ENCODE measurements at places on chromosomes 5 and 9. TPM values are rescaled to one million over a fixed set of nuclear protein-coding genes. Genes with fewer than 3 reads are reported as not detected.

Gene FBP2
- total RNA-seq = not detected

GRCh38 chr9:99693888-99694287 lies 127.8 kb upstream of the NR4A3 start:
- DNase-seq = no peak

DNA sequence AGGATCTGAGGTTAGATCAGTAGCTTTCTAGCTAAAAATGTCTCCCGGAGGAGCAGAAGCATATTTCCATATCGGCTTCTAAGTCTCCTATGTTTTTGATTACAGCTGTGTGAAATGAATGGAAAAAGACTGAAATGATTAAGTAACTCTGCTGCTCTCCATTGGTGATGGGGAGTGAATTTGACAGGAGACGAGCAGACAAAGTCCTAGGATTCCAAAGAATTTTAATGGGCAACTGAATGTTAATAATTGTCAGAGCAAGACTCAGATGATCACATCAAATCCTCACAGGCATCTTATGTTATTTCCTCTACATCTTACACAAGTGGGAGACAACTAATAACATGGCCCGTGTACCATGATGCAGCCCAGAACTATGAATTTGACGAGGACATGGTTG lies 66.8 kb downstream of the LIX1 start:
- DNase-seq = no peak

- DNase-seq = no peak
These were observed 48.4 kb downstream of the SECISBP2 start for GRCh38 chr9:89366711-89367110.

GRCh38 chr5:172035049-172035448 lies 28.6 kb upstream of the FBXW11 start:
- no peak for DNase-seq

- no peak for DNase-seq
These were observed 28.5 kb downstream of the AOPEP start for GRCh38 chr9:94754976-94755475.

DNA sequence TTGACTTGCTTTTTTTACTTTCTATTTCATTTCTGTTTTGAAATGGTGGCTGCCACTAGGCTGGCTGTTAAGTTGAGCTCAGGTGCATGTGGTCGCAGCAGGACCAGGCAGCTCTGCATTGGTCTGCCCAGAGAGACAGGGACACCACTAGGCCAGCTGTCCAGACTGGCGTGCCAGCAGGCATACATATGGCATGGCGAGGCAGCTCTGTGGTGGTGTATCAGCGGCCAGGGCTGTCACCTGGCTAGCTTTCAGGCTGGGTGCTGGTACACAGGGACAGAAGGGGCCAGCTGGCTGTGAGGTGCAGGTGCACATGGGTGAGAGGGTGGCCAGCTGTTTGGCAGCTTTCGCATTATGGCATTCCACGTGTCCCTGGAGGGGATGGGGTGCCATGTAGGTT lies 654.0 kb upstream of the ACO1 start:
- DNase-seq = no peak

Gene NUP214
- total RNA-seq = 16.6 TPM

Measured in spinal cord (tissue), 10 donors.